ENCODE measurements at places on chromosomes 3 and 15.

DNA sequence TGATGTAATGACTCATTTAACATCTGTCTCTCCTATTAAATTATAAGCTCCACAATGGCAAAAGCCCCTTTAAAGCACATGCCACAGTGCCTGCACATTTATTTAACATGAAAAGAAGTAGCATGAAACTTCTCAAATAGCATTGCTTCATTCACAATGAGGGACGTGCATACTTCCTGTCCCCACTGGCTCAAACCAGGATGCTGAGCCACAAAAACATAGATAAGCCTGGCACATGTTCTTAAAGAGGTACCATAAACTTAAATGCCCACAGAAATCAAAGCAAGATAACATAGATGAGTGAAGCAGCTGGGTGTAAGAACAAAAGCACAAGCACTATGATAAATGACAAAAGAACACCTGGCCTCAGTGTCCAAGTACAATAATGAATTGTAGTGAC, 3.8 kb downstream of the TP53BP1 start:
- no peak for DNase-seq

GRCh38 chr15:52093167-52093538, 19.4 kb downstream of the BCL2L10 start:
- no peak for DNase-seq

DNA sequence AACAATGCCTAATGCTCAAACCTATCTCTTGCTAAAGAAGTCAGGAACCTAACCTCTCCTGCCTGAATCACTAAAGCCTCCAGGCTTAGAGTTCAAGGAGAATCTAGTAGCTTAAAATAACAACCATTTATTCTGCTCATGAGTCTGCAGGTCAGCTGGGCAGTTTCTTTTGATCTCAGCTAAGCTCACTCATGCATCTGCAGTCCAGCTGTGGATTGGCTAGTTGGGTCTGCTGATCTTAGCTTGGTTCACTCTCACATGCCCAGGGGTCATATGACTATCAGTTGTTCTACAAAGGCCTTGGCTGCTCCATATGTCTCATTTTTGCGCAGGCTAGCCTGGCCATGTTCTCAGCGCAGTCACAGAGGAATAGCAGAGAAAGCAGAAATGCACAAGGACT, 109.2 kb upstream of the STT3B start:
- no peak for DNase-seq

DNA sequence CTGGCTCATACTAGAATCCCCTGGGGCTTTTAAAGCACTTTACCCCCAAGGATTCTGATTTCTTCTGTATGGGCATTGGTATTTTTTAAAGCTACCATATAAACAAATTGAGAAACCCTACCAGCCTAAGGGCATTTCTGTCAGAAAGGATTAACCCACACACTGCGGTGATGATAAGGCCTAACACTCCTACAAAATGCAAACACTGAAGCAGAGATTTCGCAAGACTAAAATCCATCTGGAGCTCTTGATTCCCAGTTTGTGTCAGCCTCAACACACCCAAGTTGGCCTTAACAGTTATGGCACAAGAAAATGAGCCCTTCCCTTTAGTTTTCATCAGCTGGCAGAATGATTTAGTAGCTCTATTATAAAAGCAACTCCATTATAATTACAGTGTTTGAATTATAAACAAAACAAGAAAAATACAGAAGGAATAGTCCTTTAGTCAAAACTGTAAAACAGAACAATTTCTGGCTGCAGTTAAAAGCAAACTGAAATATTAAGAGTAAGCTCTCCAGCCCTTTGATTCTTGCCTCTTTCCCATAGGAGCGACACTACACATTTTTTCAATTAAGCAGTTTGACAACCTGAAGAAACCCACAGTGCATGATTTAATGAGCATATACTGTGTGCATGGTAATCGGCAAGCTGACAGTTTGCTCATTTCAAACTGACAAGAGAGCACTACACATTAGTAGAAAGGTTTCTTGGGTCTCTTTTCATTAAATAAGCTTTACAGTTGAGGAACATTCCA, 441.2 kb downstream of the FHIT start:
- no peak for DNase-seq

DNA sequence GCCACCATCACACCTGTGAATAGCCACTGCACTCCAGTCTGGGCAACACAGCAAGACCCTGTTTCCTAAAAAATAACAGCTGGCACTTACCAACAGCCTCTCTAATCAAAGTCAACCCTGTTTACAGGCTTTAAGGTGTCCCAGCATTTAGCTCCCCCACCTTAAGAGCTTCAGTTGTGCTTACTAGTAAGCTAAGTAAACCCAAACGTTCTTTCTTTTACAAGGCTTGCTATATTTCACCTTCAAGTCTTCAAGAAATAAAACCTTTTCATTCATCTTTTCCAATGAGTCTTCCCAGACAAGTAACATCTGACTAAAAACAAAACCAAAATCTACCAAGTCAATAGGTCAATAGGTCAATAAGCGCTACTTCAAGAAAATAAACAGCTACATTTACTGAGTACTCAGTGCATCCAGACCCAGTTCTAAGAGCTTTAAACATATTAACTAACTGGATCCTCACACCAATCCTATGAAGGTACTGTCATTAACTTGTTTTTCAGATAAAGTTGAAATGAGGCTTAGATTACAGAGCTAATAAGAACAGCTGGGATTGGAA, 62.4 kb downstream of the PBRM1 start:
- no peak for DNase-seq

- DNase-seq, result no peak
Observed at GRCh38 chr3:114104414-114104813, 47.9 kb downstream of the QTRT2 start.

DNA sequence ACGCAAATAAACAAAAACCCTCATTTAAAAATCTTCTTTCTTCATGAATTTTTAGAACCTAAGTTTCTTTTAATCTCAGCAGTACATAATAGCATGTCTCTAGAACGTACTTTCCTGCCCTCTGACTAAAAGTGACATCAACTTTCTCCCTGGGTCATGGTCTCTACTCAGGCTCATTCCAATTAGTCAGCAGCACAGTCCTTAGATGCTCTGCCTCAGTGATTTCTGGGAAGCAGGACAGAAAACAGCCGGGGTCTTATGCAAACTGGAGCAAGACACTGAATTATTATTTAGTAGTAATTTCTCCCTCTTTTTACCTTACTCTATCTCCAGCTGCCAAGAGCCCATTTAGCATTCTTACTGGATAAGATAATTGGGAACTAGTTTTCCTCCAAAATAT, 365.2 kb downstream of the TUSC7 start:
- no peak for DNase-seq

DNA sequence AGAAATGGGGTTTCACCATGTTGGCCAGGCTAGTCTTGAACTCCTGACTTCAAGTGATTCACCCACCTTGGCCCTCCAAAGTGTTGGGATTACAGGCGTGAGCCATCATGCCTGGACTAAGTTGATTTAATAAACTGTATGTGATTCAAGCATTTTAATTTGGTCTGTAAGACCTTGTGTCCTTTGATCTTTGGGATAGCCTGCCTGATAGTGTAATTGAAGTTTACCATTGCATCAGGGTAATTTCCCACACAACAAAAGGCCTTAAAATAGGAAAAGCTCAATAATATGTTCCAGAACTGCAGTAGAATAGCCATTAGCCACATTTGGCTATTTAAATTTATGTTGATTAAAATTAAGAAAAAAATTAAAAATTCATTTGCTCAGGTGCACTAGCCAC, 25.2 kb upstream of the DENND6A start:
- DNase-seq, result no peak

- DNase-seq, result no peak
Observed at GRCh38 chr3:154775821-154776548, 304.1 kb upstream of the MME start.

DNA sequence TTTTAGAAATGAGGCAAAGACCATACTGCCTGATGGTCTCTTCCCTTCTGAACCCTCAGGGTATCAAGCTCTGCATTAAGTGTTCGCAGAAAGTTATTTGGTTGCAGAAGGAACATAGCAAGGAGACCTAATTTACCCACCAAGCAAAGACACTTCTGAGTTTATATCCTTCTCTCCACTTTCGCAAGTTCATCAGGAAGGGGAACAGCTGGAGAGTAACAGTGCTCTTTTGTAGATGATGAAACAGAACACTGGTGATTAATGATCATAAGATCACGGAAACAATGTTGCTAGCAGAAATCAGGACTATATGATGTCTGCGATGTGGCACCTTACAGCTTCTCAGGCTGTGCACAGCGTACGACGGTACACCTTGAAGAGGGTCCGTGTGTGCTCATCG, 62.1 kb downstream of the NCEH1 start:
- DNase-seq, result no peak

DNA sequence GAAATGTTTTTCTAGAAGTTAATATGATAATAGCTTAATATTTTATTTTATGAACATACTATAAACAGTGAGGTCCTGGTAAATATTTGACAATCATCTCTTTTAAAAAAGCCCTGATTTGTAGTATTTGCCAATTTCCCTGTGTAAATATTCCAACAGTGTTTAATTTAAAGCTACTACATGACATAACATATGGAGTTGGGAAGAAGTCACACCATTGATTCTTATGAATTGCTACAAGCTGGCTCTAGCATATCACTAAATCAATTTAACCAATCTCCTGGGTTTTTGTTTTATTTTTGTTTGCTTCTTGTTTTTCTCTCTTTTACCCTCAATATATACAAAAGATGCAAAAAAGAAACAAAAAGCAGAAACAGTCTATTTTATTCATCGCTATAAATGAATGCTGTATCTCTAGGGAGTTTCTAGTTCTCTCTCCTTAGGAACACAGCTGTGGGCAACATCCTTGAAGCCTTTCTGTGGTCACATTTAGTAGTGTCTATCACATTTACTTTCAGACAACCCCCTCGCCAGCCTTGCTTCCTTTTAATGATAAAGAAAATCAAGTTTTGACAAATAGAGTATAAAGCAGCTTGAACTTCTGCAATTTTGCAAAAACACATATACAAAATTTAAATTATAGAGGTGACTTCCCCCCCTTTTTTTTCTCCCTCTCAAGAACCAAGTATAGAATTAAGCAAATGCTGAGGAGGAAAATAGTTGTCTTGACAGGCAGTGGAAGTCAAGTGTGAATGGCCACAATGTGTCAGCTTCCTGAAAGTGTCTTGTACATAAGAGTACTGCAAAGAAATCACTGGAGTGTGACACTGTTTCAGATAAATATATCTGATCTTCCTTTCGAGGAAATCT, 21.4 kb downstream of the CCR1 start:
- DNase-seq, result no peak

- DNase-seq, result no peak
Observed at GRCh38 chr15:86178845-86179244, 99.2 kb downstream of the AGBL1 start.

All from MG63 (cell line).